ENCODE measurements at places on chromosomes 12 and 14. TPM values are rescaled to one million over a fixed set of nuclear protein-coding genes. Genes with fewer than 3 reads are reported as not detected.

KRT78 gene
- not detected for total RNA-seq

FOXN4 gene
- not detected for total RNA-seq

B3GNT4 gene
- not detected for total RNA-seq

VDR gene
- 1.9 TPM for total RNA-seq

MYO1H gene
- not detected for total RNA-seq

YEATS4 gene
- 13.3 TPM for total RNA-seq

SLC6A12 gene
- total RNA-seq: 2.1 TPM

ZNF10 gene
- total RNA-seq: 14.2 TPM

EML1 gene
- 91.5 TPM for total RNA-seq
